ENCODE measurements at places on chromosomes 6 and 20.

- DNase-seq = peak; percentile 90
Measured at GRCh38 chr6:106560996-106561685, 68.2 kb downstream of the RTN4IP1 start.

GRCh38 chr20:45029884-45030283 lies 63.6 kb downstream of the STK4 start:
- DNase-seq = no peak

DNA sequence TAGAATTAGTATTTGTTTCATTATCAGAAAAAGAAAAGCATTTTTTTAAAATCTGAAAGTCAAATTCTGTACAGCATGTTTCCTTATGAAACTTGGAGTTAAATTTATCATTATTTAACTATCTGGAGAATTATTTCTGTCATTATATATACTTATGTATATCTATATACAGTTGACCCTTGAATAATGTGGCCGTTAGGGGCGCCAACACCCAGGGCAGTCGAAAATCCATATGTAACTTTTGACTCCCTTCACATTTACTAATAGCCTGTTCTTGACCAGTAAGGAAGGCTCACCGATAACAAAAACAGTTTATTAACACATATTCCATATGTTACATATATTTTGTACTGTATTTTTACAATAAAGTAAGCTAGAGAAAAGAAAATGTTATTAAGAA lies 341.2 kb downstream of the ADGRB3 start:
- DNase-seq = no peak

DNA sequence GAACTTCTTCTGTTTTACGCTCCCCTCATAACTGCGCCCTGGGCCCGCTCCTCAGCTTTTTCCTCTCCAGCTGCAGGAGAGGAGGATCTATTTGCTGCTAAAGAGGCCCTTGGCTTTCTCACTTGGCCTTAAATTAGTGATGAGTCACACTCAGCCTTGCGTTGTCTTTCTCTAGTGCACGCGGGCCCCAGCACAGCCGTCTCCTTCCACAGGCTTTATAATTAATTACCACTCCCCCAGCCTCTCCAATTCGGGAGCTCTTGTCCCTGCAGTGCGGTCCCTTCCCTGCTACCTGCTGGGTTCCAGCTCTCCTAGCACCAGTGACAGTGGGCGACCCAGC lies 25.2 kb downstream of the PACSIN1 start:
- peak; percentile 31 for DNase-seq

GRCh38 chr6:15921243-15921642 lies 207.6 kb upstream of the MYLIP start:
- peak; percentile 46 for DNase-seq

- DNase-seq = no peak
Measured at GRCh38 chr6:34128045-34128444, 17.8 kb downstream of the GRM4 start.

GRCh38 chr6:31907158-31907813 lies 5.4 kb upstream of the ZBTB12 start:
- peak; percentile 67 for DNase-seq

DNA sequence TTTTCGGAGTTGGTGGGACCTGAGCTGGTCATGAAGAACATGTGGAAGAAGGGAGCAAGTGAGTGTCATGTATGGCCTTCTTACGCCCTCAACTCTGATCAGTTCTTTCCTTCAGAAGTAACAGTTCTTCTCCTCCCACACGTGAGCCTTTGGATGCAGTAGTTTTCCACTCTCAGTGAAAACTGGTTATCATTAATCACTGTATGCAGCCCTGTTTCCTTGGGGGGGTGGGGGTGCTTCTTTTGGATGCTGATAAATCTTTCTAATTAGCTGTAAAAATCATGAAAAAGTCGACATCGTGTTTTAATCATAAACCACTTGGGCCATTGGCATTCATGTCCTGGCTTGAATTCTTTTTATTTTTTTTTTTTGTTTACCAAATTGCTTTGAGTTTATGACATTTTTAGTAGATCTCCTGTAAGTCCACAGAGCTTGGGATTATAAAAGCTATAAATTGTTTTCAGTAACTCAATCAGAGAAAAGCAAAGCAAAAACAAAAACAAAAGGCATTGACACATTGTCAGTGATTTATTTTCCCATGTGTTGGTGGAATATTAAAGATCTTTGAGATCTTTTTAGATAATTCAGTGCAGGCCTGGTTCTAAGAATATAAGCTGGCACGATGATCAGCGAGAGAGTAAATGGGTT lies 84.8 kb downstream of the TRMT11 start:
- no peak for DNase-seq

DNA sequence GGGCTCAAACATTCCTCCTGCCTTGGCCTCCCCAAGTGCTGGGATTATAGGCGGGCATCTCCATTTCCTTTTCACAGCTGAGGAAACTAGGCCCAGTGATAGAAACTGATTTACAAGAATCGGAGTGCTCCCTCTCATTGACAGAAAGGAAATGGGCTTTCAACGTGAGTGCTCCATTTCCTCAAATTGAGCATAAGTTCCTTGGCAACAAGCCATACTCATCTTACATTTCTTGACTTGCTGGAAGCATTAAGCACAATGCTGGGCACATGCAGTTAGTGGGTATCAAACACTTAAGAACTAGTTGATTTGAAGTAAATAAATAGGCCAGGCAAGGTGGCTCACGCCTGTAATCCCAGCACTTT lies 54.7 kb downstream of the FGD2 start:
- DNase-seq = no peak

GRCh38 chr6:37576336-37576737 lies 76.6 kb upstream of the CCDC167 start:
- peak; percentile 62 for DNase-seq

DNA sequence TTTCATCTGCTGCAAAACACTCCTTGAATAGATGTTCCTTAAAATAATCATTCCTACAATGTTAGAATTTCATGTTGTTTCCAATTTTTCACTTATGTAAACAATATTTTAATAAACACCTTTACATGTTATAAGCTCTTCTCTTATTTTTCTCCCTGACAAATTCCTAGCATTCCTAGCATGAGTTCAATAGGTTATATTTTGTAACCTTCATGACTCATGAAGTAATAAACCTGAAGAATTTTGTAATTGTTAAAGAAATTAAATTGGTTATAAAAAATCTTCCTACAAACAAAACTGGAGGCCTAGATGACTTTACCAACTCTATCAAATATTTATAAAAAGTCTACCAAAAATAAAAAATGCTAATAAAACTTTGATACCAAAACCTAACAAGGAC lies 66.3 kb downstream of the NT5E start:
- DNase-seq = peak; percentile 10

DNA sequence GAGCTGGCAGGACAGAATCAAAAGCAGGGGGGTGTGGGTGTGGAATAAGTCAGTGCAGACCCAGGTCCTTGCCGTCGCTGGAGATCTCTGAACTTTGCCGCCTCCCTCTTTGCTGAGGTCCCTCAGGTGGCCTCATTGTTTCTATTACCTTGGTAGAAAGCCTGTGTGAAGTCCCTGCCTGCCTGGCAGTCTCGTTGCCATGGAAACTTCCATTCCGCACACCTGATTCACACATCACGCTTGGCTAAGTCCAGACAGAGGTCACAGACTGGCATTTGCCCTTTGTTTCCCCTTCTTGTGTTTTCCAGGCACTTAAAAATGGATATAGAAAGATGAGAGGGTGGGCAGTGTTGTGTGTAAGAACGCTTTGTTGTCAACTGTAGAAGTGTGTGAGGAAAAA lies 260.6 kb downstream of the PRL start:
- no peak for DNase-seq

DNA sequence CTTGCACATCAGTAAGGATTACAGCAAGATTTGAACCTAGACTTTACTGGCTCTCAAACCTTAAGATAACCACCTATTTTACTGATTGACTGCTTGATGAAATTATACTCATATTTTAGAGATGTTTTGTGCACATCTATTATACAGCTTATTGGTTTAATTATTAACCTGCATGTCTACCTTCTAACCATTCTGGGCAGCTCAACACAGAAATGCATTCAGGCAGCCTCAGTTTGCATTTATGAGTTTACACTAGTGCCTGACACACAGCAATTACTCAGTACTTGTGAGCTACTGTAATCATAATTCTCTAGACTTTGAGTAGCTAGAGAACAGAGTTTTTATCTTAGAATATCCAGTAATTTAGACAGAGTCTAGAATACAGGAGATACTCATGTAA lies 273.9 kb upstream of the THEMIS start:
- DNase-seq = no peak

- DNase-seq = peak; percentile 82
Measured at GRCh38 chr20:7859356-7859802, 80.9 kb downstream of the HAO1 start.

DNA sequence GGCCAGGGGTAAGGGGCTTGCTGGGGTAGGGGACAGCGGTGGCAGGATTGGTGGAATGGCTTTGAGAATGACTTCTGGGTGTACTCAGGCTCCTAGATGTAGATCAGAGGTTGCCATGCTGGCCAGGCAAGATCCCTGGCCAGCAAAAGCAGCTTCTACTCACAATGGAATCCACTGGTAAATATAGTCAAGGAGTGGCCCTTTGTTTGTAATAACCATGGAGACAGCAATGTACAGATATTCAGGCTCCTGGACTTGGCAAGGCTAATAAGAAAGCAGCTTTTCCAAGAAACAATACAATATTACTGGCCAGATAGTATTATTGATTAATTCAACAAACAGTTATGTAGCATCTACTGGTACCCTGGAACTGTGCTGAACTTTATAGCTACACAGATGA lies 37.9 kb downstream of the CDH26 start:
- DNase-seq = no peak

DNA sequence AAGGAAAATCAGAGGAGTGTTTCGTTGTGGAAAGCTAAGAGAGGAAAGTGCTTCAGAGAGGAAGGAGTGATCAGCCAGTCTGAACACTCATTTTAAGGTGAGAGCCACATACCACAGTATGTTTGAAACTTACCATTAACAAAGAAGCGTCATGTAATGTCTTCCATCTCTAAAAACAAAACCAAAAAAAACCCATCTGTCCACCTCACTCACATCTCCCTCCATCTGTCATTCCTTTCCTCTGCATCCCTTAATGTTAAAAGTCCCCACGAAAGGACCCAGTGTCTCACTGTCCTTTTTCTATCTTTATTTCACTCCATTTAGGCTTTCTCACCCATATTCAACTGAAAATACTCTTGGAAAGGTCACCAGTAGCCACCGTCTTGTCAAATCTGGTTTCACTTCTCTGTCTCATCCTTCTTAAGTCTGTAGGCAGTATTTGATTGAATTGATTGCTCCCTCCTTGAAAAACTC lies 59.4 kb upstream of the GNRH2 start:
- DNase-seq = no peak

GRCh38 chr20:16824664-16825063 lies 76.5 kb downstream of the OTOR start:
- DNase-seq = no peak

DNA sequence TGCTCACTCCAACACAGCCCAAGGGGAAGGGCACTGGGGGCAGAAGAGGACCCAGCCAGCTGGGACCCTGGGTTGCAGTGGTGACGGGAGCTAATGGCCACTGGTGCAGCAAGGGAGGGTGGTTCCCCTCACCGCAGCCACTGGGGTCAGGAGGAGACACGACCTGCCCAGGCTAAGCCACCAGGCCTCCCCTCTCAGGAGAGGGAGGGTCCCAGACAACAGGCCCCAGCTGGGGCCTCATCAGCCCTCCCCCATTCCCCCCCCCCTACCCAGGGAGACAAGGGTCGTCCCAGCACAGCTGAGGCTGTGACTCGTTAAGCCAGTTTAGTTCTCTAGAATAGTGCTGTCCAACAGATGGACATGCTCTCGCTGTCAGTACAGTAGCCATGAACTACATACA lies 17.3 kb upstream of the MATN4 start:
- DNase-seq = no peak

- DNase-seq = no peak
Measured at GRCh38 chr6:10099529-10100140, 315.2 kb downstream of the TFAP2A start.

DNA sequence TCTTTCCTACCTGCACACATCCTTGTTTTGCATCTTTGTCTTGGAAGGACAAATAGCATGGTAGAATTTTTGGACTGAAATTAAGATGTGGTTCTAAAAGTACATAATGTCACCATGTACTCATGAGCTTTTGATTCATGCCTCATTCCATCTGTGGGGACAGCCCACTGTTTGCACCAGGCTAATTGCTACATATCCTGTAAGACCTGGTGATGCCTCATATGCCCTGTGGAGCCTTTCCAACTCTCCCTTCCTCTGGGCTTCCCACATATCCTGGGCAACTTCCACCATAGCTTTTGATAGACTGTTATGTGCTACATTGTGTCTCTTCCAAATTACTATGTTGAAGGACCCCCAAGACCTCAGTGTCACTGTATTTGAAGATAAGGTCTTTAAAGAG lies 213.6 kb upstream of the PREP start:
- no peak for DNase-seq

- peak; percentile 89 for DNase-seq
Measured at GRCh38 chr6:154319231-154319858, 37.3 kb downstream of the IPCEF1 start.

DNA sequence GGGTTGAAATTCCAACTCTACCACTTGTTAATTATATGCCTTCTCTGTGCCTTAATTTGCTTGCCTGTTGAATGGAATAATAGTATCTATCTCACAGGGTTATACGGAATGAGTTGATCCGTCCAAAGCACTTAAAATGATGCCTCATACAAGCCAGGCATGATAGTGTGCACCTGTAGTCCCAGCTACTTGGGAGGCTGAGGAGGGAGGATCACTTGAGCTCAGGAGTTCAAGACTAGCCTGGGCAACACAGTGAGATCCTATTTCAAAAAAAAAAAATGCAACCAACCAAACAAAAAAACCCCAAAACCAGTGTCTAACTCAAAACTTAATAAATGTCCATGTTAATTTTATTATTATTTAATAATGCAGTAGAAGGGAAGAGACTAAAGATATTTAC lies 35.3 kb downstream of the SAMHD1 start:
- DNase-seq = no peak

DNA sequence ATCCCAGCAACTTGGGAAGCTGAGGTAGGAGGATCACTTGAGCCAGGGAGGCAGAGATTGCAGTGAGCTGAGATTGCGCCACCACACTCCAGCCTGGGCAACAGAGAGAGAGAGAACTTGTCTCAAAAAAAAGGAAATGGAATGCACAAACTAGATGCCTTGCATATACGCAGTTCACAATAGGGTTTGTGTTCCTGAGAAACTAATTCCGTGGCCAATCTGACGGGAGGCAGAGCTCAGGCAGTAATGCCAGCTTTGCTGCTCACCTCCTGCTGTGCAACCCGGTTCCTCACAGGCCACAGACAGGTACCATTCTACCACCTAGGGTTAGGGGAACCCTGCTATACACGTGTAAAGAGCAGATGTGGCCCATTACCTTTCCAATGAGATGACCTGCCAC lies 1.4 kb downstream of the CDK5RAP1 start:
- peak; percentile 40 for DNase-seq

- DNase-seq = peak; percentile 36
Measured at GRCh38 chr6:108945681-108946159, 97.5 kb downstream of the ARMC2 start.

DNA sequence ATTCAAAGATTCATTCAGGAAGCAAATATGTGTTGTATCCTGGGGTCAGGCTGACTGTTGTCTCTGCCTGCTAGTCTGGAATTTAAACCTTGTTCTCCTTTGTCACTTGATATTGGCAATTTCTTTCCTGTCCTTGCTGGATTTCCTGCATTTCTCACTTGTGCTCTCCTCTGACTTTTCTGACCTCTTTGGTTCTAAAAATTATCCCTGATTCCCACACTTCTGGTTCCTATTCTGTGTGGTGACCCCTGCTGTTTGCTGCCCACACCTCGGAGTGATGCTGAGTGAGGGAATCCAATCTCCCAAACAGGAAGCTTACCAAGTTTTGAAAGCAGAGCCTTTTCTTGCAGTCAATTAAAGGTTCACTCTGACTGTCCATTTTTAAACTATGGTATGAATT lies 345.3 kb downstream of the CDKAL1 start:
- DNase-seq = no peak

Measured in adipocyte (in vitro differentiated cells).